Stimulated activated effector memory CD8-positive, alpha-beta T cell treated with anti-CD3 and anti-CD28 coated beads, Interleukin-12 subunit alpha, Interleukin-12 subunit beta, amount 100 ng/mL, for 72 hours (primary cell): ENCODE measurements at places on chromosomes 6 and 20.

- DNase-seq = no peak
Measured at GRCh38 chr20:39041067-39041466, 78.9 kb downstream of the DHX35 start.

- no peak for DNase-seq
Measured at GRCh38 chr6:30164714-30165113, 1.4 kb downstream of the TRIM15 start.

GRCh38 chr6:28865401-28866204 lies 58.2 kb downstream of the TRIM27 start:
- peak; percentile 79 for DNase-seq

- no peak for DNase-seq
Measured at GRCh38 chr6:85614780-85615179, 21.1 kb upstream of the SNX14 start.

GRCh38 chr6:44386929-44387345 lies 569 bp upstream of the CDC5L start:
- DNase-seq = no peak

GRCh38 chr20:13441388-13441787 lies 197.3 kb downstream of the TASP1 start:
- DNase-seq = no peak

- no peak for DNase-seq
Measured at GRCh38 chr20:952196-952795, 36.2 kb upstream of the ANGPT4 start.

DNA sequence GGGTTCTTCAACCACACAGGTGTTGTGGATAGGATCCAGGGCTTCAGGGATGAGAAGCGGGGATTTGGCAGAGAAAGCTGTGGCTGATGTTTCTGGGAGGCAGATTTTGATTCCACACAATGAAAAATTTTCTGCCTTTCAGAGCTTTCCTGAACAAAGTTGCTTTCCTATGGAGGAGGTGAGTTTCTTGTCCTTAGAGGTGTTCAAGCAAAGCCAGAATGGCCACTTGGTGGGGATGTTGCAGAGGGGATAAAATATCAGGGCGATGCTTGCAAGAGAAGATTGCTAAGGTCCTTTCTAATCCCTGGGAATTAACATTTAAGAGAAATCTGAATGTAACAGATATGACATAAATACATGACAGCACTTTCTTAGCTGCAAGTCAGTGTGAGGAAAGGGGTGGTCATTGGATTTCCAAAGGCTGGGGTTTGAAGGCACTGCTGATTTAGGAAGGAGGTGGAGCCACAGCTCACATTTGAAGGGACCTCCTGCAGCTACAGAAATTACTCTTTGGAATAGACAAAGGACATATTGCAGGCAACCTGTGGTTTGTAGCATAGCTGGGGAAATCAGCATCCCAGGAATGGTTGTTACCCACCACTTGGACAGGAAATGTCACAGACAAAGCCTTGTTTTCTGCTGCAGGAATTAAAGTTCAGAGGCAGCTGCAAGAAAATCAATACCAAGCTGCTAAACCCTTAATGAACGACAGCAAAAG lies 271.1 kb upstream of the CHD6 start:
- DNase-seq = no peak
